H9 (cell line): ENCODE measurements at places on chromosomes 5 and 9. TPM values are rescaled to one million over a fixed set of nuclear protein-coding genes. Genes with fewer than 3 reads are reported as not detected.

Gene FOXD4L5
- total RNA-seq, result 0.13 TPM in 1 of 2 replicates, not detected in the other

Gene CER1
- total RNA-seq, result 22.3 and 24.3 TPM in 2 replicates

Gene SPATA31E1
- 0.07 and 0.09 TPM in 2 replicates for total RNA-seq

Gene C9orf72
- 17.0 and 18.3 TPM in 2 replicates for total RNA-seq

Gene SLC35D2
- 17.9 and 19.0 TPM in 2 replicates for total RNA-seq

Gene ZNF300
- total RNA-seq, result 7.7 and 8.8 TPM in 2 replicates

Gene CDC26
- 37.8 and 38.6 TPM in 2 replicates for total RNA-seq

Gene IL33
- not detected in 2 replicates for total RNA-seq

Gene NR4A3
- total RNA-seq, result 0.20 and 0.24 TPM in 2 replicates

Gene SAXO1
- total RNA-seq, result 0.09 TPM in 1 of 2 replicates, not detected in the other

Gene FAM153A
- total RNA-seq, result 0.70 and 1.2 TPM in 2 replicates

Gene DUSP1
- 10.9 and 11.3 TPM in 2 replicates for total RNA-seq

Gene LECT2
- total RNA-seq, result not detected in 2 replicates

Gene ANKRD20A1
- 0.20 and 0.24 TPM in 2 replicates for total RNA-seq

Gene TRAF2
- 48.8 and 49.2 TPM in 2 replicates for total RNA-seq
